ENCODE measurements at places on chromosomes 6 and 20. TPM values are rescaled to one million over a fixed set of nuclear protein-coding genes. Genes with fewer than 3 reads are reported as not detected.

The ATF6B gene
- 13.7 TPM for total RNA-seq

The SSR1 gene
- 129 TPM for total RNA-seq

DNA sequence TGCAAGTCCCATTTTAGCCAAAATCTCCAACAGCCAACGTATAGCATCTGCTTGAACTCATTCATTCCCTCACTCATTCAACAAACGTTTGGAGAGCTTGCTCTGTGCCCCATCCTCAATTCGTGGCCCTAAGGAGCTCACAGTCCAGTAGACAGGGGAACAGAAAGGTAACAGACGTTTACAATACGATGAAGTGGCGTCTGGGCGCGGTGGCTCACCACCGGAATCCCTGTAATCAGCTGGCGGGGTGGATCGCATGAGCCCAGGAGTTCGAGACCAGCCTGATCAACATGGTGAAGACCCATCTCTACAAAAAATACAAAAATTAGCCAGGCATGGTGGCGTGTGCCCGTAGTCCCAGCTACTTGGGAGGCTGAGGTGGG, 790 bp upstream of the E2F1 start:
- no peak for DNase-seq

- no peak for DNase-seq
Measured at GRCh38 chr6:147834084-147834776, 325.7 kb downstream of the SAMD5 start.

DNA sequence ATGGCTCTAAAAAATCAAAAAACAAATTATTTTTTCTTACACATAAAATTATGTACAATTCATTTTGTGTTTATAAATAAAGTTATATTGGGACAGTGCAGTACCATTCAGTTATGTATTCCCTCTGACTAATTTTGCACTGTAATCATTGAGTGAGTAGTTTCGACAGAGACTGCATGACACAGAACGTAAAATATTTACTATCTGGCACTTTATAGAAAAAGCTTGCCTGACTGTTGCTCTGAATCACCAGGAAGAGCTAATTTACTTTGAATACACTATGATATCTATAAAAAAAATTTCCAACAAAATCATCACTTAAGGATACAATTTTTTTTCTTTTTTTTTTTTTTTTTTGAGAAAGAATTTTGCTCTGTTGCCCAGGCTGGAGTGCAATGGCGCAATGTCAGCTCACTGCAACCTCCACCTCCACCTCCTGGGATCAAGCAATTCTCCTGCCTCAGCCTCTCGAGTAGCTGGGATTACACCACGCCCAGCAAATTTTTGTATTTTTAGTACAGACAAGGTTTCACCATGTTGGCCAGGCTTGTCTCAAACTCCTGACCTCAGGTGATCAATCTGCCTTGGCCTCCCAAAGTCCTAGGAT, 11.0 kb upstream of the KHDC1L start:
- no peak for DNase-seq

DNA sequence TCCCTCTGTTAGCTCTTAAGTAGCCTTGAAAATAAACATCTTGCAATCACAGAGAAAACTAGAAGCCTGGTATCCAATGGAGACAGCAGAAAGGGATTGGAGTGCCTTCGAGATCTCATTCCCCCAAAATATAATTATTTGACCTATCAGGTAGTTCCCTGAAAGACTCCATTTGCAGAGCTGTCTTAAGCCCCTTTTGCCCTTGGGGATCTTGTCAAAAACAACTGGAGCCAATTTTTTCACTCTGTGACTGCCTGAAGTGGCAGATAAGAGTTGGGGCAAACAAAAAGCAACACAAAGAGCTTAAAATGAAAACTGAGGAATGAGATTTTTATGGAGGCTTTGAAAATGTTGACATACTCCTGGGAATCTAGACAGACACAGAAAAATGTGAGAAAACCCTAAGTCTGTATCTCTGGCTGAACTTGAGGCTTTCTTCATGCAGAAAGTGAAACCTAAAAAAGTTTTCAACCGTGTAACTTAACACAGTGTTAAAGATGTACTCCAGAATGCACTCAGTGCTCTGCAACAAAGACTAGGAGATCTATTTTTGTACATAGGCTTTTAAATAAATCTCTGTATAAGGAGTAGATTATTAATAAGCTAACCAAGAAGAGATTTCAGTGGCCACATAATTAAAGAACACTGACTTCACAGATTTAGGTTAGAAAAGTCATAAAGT, 971.1 kb upstream of the MAN1A1 start:
- no peak for DNase-seq

DNA sequence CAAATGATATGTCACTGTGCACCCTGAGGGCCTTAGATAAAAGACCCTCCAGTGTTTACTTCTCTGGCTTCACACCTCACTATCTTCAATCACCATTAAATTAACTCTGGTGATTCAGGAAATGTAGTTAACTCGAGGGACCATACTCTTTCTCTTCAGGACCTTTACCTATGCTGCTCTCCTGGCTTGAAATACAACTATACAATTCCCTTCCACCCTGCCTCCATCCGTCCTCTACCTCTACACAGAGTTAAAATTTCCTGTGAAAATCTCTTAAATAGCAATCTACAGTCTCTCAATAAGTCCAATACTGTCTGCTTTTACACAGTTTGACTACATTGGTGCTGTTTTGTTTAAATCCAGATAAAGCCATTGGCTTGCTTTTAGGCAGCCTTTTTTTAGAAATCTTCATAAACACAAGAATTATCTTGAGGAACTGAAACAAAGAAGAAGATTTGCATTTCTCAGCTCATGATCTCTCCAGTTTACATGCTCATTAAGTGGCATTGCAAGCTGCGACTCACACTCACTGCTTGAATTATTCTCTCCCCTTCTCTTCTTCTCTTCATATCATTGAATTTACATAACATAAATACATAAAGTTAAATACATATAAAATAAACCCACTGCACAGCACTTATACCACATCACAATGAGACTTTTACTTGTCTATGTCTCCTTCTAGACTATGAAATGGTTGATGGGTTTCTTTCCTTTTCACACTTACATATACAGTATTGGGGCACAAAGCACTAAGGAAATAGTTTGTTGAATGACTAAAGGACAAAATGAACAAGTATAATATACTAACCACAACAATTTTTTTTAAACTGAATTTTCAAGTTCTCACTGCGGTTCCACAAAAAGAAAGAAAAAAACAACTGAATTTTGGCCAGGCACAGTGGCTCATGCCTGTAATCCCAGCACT, 239.0 kb upstream of the KCNQ5 start:
- DNase-seq, result no peak

GRCh38 chr20:37354210-37355195, 8.6 kb downstream of the SRC start:
- DNase-seq, result no peak

DNA sequence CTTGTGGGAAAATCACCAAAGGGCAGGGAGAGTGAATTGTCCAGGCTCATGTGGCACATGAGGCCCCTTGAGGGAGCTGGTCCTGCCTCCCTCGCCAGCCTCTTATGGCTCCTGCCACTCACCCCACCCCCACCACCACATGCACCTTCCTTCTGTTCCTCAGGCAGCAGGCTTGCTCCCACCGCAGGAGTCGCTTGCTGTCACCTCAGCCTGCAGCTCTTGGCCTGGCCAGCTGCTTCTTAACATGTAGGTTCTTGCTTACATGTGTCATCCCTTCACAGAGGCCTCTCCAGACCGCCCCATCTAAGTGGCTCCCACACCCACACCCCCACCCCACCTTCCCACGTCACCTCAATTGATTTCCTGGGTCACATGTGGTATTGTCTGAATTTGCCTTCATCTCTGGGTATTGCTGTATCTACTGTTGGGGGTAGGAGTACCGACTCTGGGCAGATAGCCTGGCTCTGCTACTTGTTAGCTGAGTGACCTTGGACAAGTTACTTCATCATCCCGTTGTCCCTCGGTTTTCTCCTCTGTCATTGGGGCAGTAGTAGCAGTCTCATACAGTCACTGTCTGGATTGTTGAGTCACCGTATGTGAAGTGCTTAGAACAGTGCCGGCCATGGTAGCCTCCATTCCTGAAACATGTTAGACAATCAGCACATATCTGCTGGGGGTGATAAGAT, 41.7 kb downstream of the SLC9A8 start:
- no peak for DNase-seq
